ENCODE measurements at places on chromosomes 6 and 20. TPM values are rescaled to one million over a fixed set of nuclear protein-coding genes. Genes with fewer than 3 reads are reported as not detected.

Gene E2F1
- total RNA-seq, result 1.6 TPM

Gene RAET1L
- total RNA-seq, result not detected

Gene MYBL2
- 2.3 TPM for total RNA-seq

Gene LSM2
- 29.8 TPM for total RNA-seq

Gene GNAS-AS1
- total RNA-seq, result 0.28 TPM

Gene NCOA5
- 19.3 TPM for total RNA-seq

Gene HLA-DRA
- 319 TPM for total RNA-seq

Gene SLPI
- 137 TPM for total RNA-seq

Gene ZNF391
- 0.60 TPM for total RNA-seq

Gene LRFN2
- not detected for total RNA-seq

Gene PRPH2
- total RNA-seq, result 0.38 TPM

Gene INSM1
- total RNA-seq, result not detected

Gene PLA2G7
- total RNA-seq, result 1.1 TPM

Gene ZC3H12D
- 2.0 TPM for total RNA-seq

Gene KCNK17
- total RNA-seq, result not detected

Gene OR2J3
- not detected for total RNA-seq

Gene MAN1A1
- total RNA-seq, result 247 TPM

Gene SNAP91
- total RNA-seq, result not detected

Gene PNRC1
- total RNA-seq, result 395 TPM

Gene ADGB
- total RNA-seq, result not detected

Gene GMPR
- total RNA-seq, result 11.6 TPM

Gene C20orf204
- total RNA-seq, result 6.5 TPM

Gene SIRPB2
- 21.0 TPM for total RNA-seq

All from omental fat pad (tissue), 4 donors.